ENCODE measurements at places on chromosomes 2 and 18.

DNA sequence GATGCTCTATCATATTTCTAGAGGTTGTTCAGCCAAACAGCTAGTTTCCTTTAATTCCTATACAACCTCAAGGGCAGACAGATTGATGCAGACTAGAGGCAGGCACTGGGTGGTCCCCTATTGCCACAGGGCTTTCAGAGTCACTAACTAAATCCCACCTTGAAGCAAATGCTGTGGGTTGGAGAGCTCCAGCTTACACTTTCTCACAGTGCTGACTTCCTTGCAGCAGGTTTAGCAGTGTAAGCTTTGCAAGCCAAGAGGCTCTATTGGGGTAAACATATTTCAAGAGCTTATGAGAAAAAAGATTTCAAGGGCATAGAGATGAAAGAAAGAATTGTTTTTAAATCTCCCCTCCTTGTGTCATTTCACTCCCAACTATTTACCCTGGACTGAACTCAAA lies 366.5 kb upstream of the CRIM1 start:
- no peak for DNase-seq

DNA sequence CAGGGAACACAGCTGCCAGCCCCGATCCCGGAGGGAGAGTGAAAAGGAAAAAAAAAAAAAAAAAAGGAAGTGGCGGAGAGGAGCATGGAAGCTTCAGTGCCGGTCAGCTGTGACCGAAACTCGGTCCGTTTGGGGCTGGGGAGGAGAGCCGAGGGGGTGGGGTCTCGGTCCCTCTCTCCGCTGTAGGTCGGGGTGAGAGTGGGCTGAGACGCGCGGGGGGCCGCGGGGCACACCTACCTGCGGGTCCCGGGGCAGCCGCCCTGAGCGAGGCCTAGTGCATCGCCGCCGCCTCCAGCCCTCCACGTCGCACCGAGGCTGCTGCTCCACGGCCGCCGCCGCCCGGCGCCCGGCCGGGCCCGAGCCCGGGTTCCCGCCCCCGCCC lies 536 bp downstream of the VPS54 start:
- DNase-seq: no peak

GRCh38 chr2:61295981-61296380 lies 134.0 kb downstream of the C2orf74 start:
- no peak for DNase-seq

GRCh38 chr2:100381240-100381639 lies 36.2 kb downstream of the CHST10 start:
- DNase-seq: no peak

DNA sequence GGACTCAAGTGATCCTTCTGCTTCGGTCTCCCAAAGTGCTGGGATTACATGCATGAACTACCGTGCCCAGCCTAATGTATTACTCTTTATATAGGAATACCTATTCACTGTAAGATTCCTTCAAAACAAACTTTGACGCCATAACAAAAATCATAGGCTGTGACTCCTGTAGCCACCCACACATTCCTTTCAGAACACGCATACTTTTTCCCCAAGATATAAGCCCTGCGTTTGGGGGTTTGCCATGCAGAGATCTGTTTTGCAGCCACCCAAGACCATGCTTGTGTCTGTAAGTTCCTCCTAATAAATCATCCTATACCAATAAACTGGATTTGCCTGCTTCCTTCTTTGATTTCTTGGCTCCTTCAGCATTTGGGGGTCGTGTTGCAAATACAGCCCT lies 46.0 kb upstream of the STON1 start:
- DNase-seq: no peak

GRCh38 chr2:197078535-197078934 lies 152.0 kb upstream of the PGAP1 start:
- no peak for DNase-seq

DNA sequence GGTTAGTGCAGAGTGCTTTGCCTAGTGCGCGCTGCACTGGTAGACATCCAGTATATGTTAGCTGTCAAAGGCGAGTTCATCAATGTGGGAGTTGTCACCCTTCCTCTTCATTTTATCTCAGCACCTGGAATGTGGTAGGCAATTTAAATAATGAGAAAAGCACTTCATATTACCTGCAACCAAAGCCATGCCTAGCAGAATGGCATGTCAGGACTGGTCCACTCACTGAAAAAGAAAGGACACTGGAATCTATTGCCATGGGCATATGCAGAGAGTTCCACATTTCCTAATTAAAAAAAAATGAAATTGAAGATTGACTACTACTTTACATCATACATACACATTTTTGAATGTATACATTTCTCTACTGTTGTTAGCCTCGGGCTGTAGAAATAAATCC lies 139.6 kb downstream of the PAX3 start:
- no peak for DNase-seq
